ENCODE measurements at places on chromosomes 3 and 15.

GRCh38 chr3:187919048-187919447 lies 173.8 kb upstream of the BCL6 start:
- H3K4me1 ChIP-seq = peaks cover 21% of the 10 kb centered on the region
- H3K27me3 ChIP-seq = no peaks in the 10 kb centered on the region
- DNase-seq = no peak
- H3K36me3 ChIP-seq = no peaks in the 10 kb centered on the region
- H3K4me3 ChIP-seq = no peak overlapping the region

- DNase-seq = peak; percentile 17
- no peak overlapping the region for H3K27ac ChIP-seq
- no peaks in the 10 kb centered on the region for H3K36me3 ChIP-seq
- H3K4me3 ChIP-seq = no peak overlapping the region
- H3K4me1 ChIP-seq = peaks cover 4% of the 10 kb centered on the region
These were observed 11.0 kb downstream of the C3orf22 start for GRCh38 chr3:126547721-126548120.

- H3K27me3 ChIP-seq = no peaks in the 10 kb centered on the region
- DNase-seq = no peak
- no peak overlapping the region for H3K27ac ChIP-seq
- H3K4me1 ChIP-seq = no peaks in the 10 kb centered on the region
- no peak overlapping the region for H3K4me3 ChIP-seq
These were observed 58.7 kb upstream of the FNDC3B start for GRCh38 chr3:171980578-171981270.

DNA sequence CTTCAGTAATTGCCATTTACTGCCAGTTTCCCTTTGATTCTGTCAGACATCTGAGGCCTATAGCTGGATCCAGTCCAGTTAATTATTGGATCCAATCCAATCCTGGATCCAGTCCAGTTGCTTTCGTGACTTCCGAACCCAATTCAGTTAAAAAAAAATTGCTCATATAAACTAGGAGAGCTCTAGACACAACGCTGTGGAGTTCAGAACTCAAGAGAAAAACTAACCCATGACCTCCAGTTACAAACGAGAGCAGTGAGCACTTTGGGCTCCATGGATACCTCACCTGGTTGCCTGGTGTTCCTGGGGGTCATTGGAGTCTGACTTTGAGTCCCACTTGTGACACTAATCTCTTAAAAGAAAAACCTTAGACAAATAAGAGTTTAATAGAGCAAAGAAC lies 269.8 kb downstream of the THSD4 start:
- no peak overlapping the region for H3K27ac ChIP-seq
- H3K4me3 ChIP-seq = no peak overlapping the region
- DNase-seq = no peak
- H3K4me1 ChIP-seq = peaks cover 22% of the 10 kb centered on the region
- H3K36me3 ChIP-seq = peaks cover 13% of the 10 kb centered on the region

- no peaks in the 10 kb centered on the region for H3K4me1 ChIP-seq
- H3K4me3 ChIP-seq = no peak overlapping the region
- peak; percentile 18 for DNase-seq
- H3K36me3 ChIP-seq = no peaks in the 10 kb centered on the region
These were observed 4.6 kb upstream of the FBLN2 start for GRCh38 chr3:13544293-13544831.

GRCh38 chr15:89326316-89326715 lies 8.3 kb downstream of the POLG start:
- no peaks in the 10 kb centered on the region for H3K4me1 ChIP-seq
- no peak for DNase-seq
- no peak overlapping the region for H3K4me3 ChIP-seq
- H3K27me3 ChIP-seq = no peaks in the 10 kb centered on the region

DNA sequence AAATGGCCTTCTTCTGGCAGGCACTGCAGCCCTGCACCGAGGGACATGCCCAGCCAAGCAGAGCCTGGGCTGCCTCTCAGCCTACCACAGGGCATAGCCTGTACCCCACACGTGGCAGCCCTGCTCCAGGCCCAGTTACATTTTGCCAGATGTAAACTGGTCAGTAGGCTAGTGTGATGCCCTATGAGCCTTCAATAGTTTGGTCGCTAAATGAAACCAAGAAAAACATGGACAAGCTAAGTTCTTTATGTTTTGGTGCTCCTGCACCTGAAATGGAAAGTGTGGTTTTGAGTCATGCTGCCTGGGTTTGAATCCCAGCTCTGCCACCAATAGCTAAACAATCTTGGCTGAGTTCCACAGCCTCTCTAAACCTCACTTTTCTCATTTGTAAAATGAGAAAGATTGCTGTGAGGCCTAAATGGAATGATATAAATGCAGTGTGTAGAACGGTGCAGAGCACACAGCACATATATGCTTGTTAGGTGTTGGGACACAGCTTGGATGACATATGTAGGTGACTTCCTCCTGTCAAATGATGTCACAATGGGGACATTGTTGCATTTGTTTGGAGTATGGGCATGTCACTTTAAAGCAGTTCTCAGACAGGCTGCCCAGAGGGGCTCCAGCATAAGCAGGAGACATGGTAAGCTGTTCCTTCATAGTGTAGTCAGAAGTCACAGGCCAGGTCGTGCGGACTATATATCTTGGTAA lies 57.4 kb downstream of the ZBTB38 start:
- no peaks in the 10 kb centered on the region for H3K27me3 ChIP-seq
- H3K4me3 ChIP-seq = no peak overlapping the region
- no peak overlapping the region for H3K27ac ChIP-seq
- H3K36me3 ChIP-seq = no peaks in the 10 kb centered on the region

- H3K27ac ChIP-seq = no peak overlapping the region
- H3K4me1 ChIP-seq = peaks cover 9% of the 10 kb centered on the region
- H3K27me3 ChIP-seq = no peaks in the 10 kb centered on the region
- peak; percentile 83 for DNase-seq
- peaks cover 6% of the 10 kb centered on the region for H3K36me3 ChIP-seq
These were observed 1.1 kb downstream of the ZBTB47 start for GRCh38 chr3:42654331-42655201.
